ENCODE measurements at places on chromosomes 3 and 15. TPM values are rescaled to one million over a fixed set of nuclear protein-coding genes. Genes with fewer than 3 reads are reported as not detected.

GOLGA8S gene
- total RNA-seq: 0.53 TPM

ZPLD1 gene
- 0.13 TPM for total RNA-seq

EOMES gene
- not detected for total RNA-seq

KNL1 gene
- 0.56 TPM for total RNA-seq

VWA5B2 gene
- total RNA-seq: 5.9 TPM

GRCh38 chr3:26967501-26967900, 344.9 kb downstream of the LRRC3B start:
- DNase-seq: no peak

DNA sequence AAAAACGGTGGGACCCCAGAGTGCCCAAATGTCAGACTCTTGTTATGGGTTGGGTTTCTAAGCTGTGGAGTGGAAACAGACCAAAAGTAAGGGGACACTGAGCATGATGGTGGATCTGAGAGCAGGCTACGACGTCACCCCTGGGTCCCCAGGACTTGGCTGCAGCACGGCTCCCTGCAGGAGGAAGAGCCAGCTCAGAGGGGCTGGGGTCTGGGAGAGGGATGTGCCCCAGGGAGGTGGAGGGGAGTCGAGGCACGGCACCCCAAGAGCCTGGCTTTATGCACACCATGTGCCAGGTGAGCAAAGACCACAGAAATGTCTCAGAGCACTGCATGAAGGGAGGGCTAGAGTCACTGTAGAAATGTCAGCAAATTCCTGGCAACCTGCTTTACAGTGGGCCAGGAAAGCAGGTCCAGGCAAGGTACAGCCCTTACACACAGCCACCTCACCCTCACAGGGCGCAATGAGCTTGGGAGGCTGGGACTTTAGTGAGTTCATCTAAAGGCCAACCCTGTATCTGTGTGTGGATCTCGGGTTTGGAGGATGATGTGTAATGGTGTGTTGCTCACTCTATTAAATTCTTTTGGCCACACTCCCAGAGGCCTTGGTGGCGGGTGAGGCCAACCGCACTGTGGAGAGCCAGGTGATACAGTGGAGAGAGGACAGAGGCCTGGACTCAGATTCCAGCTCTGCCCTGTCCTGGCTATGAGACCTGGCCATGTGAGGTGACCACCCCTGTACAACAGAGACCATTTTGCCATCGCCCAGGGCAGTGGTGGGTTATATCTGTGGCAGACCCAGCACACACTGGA, 14.1 kb downstream of the CTSH start:
- DNase-seq: no peak

DNA sequence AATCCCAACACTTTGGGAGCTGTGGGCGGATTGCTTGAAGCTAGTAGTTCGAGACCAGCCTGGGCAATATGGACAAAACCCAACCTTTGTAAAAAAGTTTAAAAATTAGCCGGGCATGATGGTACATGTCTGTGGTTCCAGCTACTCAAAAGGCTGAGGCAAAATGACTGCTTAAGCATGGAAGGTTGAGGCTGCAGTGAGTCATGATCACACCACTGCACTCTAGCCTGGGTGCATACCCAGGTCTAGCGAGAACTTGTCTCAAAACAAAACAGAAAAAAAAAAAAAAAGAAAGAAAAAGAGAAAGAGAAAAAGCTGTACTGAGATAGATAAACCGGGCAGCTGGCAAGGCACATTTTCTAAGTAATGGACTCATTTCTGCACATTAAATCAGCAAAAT, 10.6 kb downstream of the ARPP19 start:
- no peak for DNase-seq

GRCh38 chr3:186090901-186091300, 18.0 kb downstream of the ETV5 start:
- DNase-seq: no peak

DNA sequence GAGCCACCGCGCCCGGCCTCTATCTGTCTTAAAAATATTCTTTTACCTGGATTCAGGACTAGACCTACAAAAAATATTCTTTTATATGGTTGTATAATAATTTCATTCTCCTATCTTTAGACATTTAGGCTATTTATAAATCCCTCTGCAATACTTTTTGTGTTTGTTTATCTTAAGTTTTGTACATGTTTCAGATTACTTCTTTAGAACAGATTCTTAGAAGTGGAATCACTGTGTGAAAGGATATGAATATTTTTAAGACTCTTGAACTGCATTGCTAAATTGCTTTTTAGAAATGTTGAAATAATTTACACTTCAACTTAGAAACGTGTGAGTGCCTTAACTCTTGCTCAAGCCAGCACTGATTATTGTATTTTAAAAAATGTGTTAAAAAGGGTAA, 131.3 kb upstream of the PTX3 start:
- no peak for DNase-seq

DNA sequence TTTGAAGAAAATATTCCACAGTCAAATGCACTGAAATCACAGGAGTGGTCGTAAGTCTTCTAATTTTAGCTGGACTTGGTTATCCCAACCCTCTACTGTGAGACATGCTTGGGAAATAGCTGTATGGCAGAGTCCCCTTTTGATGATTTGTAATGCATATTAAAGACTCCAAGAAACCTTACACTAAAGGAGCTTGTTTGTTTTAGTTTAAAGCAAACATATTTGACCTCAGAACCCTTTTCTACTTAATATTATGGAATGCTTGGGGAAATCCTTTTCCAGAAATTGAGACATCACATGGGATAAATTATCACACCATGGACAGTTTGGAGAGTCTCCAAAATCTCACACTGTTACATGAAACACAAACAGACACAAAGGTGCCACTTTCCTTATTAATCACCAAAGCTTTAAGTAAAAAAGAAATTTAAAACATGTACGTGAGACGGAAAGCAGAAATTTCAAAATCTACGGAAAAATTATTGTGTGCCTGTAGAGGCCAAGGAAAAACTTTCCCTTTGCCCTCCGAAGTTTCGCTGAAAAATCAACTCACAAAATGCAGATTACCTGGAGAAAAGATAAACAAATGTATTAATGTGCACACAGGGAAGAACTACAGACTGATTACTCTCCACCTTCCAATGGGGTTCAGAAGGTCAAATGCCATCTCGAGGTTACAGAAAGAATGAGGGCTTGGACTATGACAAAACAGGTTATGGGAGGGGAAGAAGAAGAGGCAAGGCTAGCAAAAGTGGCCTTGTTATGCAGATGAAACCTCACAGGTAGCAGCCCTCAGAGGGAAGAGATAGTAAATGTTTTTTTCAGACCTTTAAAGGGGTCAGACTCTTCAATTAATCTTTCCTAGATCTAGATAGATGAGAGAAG, 7.0 kb upstream of the CPB1 start:
- no peak for DNase-seq

DNA sequence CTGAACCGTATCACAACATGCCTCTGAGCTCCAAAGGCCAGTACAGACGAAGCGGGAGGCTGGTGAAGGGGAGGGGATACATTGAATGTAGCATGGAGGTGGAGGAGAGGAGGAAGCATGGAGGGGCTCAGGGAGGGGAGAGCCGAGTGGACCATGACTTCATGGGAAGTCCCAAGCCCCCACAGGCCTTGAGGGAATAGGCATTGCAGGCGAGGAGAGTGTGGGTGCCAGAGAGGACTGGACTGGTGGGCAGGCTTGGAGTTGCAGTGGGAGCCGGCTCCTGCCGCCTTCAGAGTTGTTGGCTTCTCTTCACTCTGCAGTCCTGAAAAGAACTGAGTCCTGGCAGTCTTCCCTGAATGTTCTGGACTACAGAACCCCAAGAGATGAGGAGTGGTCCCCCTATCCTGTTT, 3.3 kb upstream of the RNU6-1 start:
- DNase-seq: peak; percentile 22

DNA sequence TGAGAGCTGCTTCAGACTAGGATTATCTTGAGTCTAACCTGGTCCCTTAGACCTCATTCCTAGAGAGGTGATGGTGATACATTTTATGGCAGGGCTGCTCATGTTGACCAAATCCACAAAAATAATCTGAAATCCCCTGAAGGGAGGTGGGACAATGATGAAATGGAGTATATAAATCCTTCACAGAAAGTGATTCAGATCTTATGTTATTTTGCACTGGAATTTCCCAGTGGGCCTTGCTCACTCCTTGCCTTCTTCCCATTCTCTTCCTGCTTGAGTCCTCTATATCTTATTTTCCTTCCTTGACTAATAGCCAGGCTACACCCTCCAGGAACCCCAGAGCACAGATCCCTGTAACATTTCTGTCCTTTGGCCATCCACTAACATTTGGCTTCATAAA, 10.4 kb upstream of the TMEM202 start:
- DNase-seq: no peak

DNA sequence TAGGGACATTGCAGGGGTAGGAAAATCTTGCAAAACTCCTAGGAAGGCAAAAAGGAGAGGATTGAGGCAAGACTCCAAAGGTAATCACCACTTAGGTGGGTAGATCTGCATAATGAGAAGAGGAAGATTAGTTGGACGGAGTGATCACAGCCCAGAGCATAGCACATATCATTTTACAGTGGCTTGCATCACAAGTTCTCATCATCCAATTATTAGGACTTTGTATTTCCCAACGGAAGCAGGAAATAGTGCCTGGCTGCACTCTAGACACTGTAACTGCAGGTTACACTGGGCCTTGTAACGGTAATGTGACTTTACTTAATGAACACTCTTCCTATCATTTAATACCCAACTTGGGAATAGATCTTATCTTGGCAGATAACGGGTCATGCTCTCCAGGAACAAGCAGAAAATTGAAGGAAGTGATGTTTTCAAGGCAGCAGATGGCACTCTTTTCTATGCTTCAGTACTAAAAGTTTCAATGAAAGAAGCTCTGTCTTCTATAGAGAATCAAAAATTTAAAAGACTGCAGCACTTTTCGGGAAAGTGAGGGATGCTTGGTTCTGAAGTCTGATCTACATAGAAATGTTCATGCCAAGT, 101.9 kb upstream of the KCNMB2 start:
- no peak for DNase-seq

- no peak for DNase-seq
Observed at GRCh38 chr3:93923006-93923405, 50.7 kb downstream of the PROS1 start.

- no peak for DNase-seq
Observed at GRCh38 chr15:74396146-74396438, 28.6 kb upstream of the CYP11A1 start.

- DNase-seq: no peak
Observed at GRCh38 chr3:154701055-154701454, 271.1 kb upstream of the GPR149 start.

- DNase-seq: no peak
Observed at GRCh38 chr15:35622641-35623340, 76.8 kb upstream of the DPH6 start.

DNA sequence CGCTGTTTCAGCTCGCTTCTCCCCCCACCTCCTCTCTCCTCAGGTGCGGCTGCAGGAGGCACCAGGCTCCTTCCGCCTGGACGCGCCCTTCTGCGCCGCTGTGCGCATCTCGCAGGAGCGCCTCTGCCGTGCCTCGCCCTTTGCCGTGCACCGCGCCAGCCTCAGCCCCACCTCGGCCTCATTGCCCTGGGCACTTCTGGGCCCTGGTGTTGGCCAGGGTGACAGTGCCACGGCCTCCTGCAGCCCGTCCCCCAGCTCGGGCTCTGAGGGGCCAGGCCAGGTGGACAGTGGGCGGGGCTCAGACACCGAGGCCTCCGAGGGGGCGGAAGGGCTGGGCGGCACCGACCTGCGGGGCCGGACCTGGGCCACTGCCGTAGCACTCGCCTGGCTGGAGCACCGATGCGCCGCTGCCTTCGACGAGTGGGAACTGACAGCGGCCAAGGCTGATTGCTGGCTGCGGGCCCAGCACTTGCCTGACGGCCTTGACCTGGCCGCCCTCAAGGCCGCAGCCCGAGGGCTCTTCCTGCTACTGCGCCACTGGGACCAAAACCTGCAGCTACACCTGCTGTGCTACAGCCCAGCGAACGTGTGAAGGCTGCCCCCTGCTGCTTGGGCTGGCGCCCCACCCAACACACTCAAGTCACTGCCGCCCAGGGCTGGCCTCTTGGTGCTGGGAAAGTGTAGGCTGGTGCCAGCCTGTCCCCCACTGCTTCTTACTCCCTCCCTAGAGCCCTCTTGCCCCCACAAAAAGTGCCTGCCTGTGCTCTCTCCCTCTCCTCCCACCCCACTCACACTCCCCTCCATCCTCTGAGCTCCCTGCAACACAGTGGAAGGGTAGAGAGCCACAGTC, 7.1 kb downstream of the ALG3 start:
- DNase-seq: peak; percentile 73

DNA sequence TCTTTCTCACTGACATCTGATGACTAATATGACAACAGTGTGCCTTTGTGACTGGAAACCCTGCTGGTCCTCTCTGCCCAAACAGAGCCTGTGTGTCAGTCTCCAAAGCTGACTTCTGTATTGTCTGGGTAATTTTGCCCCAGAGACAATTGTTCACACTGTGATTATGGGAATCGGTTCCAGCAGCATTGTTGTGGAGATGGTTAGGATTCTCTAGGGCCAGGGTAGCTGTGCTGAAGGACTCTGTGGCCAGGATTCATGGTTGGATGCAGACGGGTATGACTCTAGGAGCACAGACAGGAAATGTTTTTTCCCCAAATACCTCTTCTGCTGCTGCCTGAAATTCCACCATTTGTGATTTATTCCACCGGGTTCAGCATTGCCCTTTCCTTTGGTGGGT, 57.5 kb upstream of the ITGA11 start:
- DNase-seq: no peak

DNA sequence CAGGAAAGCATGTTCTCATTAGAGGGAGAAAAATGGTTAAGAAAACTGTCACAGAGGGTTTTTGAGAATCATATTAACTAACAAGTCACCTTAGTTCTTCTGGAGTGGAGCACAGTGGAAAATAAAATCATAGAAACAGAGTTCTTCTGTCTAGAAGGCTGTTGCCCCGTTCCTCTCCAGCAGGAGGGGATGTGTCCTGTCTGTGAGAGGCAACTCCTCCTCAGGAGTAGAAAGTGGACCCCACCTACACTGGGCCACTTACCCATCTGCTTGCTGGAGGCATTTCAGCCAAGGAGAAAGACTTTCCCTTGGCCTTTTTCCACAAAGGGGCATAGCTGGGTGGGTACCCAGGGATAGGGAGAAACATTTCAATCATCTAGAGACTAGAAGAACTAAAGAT, 106.6 kb downstream of the SSR3 start:
- no peak for DNase-seq

DNA sequence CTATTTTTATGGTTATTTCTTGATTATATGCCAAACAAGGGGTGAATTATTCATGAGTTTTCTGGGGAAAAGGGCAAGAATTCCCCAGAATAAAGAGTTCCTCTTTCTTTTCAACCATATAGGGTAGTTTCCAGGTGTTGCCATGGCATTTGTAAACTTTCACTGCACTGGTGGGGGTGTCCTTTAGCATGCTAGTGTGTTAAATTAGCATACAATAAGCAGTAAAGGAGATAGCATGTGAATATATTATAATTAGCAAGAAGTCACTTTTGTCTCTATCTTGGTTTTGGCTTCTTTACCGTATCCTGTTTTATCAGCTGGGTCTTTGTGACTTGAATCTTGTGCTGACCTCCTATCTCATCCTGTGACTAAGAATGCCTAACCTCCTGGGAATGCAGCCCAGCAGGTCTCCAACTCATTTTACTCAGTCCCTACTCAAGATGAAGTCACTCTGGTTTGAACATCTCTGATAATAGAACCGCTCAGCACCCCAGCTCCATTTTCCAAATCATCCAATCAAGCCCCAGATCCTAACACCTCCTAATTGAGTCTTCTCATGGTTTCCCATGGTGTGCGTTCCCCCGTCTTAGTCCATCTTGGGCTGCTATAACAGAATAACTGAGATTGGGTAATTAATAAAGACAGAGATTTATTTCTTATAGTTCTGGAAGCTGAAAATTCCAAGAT, 3.4 kb upstream of the SELENOT start:
- no peak for DNase-seq

GRCh38 chr3:42398080-42398479, 12.3 kb downstream of the LYZL4 start:
- no peak for DNase-seq

- DNase-seq: no peak
Observed at GRCh38 chr3:147419781-147420224, 10.6 kb downstream of the ZIC1 start.
